Posterior cingulate gyrus (tissue), 11 donors: ENCODE measurements at places on chromosomes 16 and 17.

DNA sequence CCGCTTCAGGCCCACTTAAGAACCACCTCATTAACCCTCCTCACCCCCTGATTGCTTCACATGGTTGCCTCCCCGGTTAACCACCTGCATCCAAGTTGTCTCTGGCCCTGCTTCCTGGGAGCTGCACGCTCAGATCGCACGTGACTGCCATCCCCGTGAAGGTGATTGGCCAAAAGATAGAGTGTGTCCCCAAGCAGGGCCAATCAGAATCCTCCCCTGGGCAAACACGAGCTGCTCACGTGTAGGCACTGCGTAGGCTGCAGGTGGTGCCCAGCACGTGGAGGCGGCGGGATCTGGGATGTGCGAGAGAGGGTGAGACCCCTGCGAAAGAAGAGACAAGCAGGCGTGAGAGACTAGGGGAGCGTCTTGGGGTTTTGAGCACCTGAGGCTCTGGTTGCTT is 111.8 kb upstream of the CRHR1 start:
- DNase-seq: no peak

DNA sequence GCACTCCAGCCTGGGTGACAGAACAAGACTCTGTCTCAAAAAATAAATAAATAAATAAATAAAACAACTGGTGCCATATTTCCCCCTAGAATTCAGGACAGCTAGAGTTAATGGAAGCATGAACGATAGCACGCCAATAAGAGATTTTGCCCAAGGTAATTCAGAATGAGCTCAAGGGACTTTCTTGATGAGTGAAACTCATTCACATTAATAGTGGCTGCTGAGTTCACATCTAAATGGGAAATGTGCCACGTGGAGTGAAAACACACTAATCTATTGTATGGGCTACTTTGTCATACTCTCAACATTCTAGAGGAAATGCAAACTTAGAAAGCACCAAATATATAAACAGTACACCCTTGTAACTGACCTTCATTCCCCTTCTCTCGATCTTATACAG is 47.4 kb upstream of the PSMD7 start:
- DNase-seq: no peak

- no peak for DNase-seq
Observed at GRCh38 chr17:49018748-49019147, 21.6 kb downstream of the IGF2BP1 start.

GRCh38 chr16:67393111-67393787 is at the start of gene TPPP3:
Gene TPPP3, minus strand, starts transcription at chr16:67393498. Its CDS starts 2,387 bp downstream, at chr16:67391111.
- peak; percentile 79 for DNase-seq

- DNase-seq: no peak
Observed at GRCh38 chr16:6804461-6804860, 528.2 kb upstream of the RBFOX1 start.

DNA sequence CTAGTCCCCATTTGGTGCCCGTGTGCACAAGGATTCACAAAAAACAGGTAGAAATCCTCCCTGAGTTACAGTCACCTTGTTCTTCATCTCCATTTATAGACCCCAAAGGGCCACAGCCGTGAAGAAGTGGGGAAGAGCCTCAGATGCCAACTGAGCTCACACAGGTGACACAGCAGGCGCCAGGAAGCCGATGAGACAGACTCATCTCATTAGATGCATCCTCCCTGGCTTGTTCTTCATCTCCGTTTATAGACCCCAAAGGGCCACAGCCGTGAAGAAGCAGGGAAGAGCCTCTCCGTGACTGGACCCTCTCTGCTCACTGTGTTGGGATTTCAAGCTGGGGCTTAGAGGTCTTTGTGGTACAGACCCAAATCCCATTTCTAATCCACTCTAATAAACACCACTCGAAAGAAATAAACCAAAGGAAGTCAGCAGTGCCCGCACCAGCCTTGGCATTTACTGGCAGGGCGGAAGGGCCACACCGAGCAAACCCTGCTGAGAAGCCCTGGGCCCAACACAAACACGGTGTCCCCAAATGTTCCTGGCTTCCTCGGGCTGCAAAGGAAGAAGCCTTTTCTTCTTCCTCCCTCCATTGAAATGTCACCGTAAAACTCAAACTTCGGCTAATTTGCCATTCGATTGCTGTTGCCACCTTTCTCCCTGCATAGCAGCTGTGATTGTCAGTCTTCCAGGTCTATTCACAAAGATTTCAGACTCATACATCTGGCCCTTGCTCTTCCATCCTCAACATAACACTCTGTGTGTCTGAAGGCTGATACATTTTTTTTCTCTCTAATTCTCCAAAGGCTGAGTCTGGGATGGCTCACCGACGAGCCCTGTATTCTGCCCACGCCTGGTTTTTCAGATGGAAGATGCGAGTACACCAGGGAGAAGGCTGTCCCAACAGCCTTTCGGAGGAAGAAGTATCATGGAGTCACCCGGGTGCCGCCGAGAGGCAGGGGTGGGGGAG is 44.9 kb upstream of the DOC2B start:
- DNase-seq: no peak

DNA sequence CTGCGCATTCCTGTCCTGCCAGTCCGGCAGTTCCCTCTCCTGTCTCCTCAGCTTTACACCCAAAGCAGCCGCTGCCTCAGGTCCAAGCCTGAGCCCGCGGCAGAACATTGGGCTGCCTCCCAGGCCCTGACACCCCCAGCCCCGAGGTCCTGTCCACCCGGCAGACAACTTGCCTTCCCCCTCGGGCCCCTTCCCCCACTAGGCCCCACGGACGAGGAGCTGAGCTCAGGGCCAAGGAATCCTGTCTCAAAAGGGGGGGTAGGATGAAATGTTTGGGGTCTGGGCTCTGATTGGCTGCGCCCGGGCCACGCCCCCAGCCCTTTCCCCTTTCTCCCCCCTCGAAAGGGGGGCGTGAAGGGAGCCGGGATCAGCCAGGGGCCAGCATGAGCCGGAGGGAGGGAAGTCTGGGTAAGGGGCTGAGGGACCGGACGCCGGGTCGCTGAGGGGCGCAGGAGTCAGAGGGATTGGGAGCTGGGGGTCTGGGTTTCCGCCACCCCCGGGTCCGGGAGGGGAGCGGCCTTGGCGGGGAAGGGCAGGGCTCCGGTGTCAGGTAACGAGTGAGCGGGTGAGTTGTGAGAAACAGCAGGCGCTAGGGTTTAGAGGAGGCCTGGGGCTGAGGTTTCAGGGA is at the start of gene CTF1:
CTF1 (plus strand) TSS at position 354 of the 628 bp plus-strand sequence; CDS start at position 384, 30 bp downstream.
- peak; percentile 58 for DNase-seq
